ENCODE measurements at places on chromosomes 11 and 22. TPM values are rescaled to one million over a fixed set of nuclear protein-coding genes. Genes with fewer than 3 reads are reported as not detected.

INPP5J gene
- 7.0 TPM for total RNA-seq

OR2D2 gene
- 0.38 TPM for total RNA-seq

PDGFB gene
- 1.4 TPM for total RNA-seq

OR56B4 gene
- not detected for total RNA-seq

SERPING1 gene
- total RNA-seq: 1.00 TPM

GAL gene
- 119 TPM for total RNA-seq

BTBD18 gene
- total RNA-seq: not detected

ASCL2 gene
- 1.2 TPM for total RNA-seq

PNPLA3 gene
- 0.38 TPM for total RNA-seq

LGALS1 gene
- 373 TPM for total RNA-seq

RASL10A gene
- 0.60 TPM for total RNA-seq

ATF4 gene
- total RNA-seq: 361 TPM

OR2AG2 gene
- 0.42 TPM for total RNA-seq

GP1BB gene
- total RNA-seq: 139 TPM

CTSW gene
- total RNA-seq: not detected

DCHS1 gene
- 0.45 TPM for total RNA-seq

VSTM5 gene
- not detected for total RNA-seq

OR8D1 gene
- total RNA-seq: not detected

UNC93B1 gene
- 13.6 TPM for total RNA-seq

AIFM3 gene
- 0.20 TPM for total RNA-seq

JRKL gene
- total RNA-seq: 7.7 TPM

TRIM49D1 gene
- total RNA-seq: not detected

FGF4 gene
- total RNA-seq: not detected

CRYBA4 gene
- total RNA-seq: 3.3 TPM
